HCEC 1CT (cell line): ENCODE measurements at places on chromosomes 12 and 14.
A peak's percentile ranks its signal among the peaks of the same experiment; 100 is the strongest.

DNA sequence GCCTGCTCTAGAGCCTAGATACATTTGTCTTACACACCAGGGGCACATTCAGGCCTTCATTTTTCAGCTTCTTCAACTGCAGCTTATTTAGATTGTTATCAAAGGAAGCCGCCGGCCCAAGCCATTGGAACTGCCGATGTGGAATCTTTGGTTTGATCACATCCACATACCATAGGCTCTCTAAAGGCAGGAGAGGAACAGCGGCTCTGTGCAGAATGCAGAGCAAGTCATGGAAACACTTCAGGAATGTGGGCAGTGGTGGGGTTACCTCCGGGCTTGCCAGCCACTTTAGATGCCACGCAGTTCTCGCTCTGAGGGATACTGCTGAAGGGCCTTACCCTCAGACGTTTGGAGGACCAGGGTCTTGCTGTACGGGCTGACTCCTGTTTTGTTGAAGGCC lies 53.4 kb upstream of the PYGL start:
- no peak for DNase-seq

DNA sequence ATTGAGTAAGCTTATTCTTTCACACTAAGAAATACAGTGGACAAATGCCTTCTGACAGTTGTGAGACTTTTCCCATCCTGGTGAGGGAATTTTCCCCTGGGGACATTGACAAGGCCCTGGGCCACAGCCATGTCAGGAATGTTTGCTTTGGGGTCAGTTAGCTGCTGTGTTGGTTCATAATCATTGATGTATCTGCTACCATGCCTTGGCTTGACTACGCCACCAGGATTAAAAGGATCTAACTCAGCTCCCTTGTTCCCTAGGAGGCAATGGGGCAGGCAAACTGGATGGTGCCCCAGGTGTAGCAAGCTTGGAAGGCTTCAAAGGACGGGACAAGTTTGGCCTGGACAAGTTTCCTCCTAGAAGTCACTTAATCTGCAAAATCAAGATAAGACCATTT lies 3.1 kb upstream of the CCDC88C start:
- no peak for DNase-seq

GRCh38 chr12:112179916-112180315 lies 54.6 kb downstream of the TRAFD1 start:
- DNase-seq = peak; percentile 66

GRCh38 chr12:25585021-25585523 lies 32.0 kb upstream of the LMNTD1 start:
- DNase-seq = no peak

DNA sequence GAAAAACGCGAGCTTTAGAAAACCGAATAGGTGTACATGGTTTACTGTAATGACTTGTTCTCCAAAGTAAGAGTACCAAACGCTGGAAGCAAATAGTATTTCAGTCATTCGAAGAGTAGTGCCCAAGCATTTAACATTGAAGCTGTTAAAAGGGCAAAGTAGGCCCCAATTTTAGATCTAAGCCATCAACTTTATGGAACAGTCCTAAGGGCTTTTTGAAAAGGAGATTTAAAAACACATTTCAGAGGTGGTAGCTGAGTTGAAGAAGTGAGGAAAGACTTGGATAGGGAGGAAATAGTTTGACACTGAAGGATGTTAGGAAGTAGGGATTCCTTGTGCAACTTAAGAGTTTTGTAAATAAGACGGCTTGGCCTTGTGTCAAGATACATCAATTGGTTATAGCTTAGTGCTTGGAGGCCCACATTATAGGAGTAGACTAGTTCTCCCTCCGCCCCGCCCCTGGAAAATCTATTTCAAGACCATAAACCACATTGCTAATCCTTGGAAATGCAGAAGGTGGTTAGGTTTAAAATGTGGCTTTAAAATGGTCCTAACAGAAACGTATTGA lies 783 bp upstream of the TUBA1B start:
- peak; percentile 66 for DNase-seq

DNA sequence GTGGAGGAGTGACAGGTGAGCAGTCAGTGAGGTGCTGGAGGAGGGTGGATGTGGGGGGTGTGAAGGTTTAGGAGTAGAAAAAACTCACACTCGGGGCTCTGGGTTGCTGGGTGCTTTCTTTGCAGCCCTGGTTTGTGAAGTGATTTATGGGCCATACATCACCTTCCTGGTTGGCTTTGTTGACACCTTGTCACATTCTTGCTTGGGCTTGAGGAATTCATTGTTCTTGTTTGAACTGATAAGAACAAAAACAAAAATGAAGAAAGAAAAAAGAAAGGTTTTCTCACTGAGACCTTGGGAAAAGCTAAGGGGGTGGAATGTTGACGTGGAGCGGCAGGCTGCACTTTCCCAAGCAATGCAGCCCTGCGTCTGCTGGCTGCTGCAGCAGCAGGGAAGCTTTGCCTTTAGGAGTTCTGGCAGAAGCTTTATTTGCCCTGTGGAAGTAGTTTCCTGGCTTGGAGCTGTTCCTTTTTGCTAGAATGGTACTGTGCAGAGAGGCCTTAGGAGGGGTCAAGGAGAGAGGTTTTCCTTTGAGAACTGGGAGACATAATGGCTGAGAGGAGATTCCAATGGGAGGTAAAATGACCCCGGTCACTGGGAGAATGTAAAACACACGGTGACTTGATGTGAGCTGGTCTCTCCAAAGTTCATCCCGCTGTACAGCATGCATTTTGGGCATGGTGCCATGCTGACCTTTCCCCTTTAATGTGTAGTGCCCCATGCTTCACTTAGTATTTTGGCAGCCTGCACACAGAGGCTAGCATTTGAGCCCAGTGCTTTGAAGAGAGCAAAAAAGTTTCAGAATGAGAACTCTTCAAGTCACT lies 52.8 kb downstream of the HMGA2 start:
- no peak for DNase-seq

GRCh38 chr12:6692888-6693287 lies 3.7 kb upstream of the ZNF384 start:
- no peak for DNase-seq

DNA sequence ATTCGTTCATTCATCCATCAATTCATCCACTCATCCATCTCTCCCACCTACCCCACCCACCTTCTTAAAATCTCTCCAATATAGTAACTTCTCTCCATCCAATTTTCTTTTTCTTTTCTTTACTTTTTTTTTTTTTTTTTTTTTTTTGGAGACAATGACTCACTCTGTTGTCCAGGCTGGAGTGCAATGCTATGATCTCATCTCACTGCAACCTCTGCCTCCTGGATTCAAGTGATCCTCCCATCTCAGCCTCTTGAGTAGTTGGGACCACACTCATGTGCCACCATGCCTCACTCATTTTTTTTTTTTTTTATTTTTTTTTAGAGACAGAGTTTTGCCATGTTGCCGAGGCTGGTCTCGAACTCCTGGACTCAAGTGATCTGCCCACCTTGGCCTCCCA lies 118.4 kb downstream of the SUDS3 start:
- peak; percentile 28 for DNase-seq

- no peak for DNase-seq
Measured at GRCh38 chr12:51321882-51322281, 2.1 kb downstream of the BIN2 start.

DNA sequence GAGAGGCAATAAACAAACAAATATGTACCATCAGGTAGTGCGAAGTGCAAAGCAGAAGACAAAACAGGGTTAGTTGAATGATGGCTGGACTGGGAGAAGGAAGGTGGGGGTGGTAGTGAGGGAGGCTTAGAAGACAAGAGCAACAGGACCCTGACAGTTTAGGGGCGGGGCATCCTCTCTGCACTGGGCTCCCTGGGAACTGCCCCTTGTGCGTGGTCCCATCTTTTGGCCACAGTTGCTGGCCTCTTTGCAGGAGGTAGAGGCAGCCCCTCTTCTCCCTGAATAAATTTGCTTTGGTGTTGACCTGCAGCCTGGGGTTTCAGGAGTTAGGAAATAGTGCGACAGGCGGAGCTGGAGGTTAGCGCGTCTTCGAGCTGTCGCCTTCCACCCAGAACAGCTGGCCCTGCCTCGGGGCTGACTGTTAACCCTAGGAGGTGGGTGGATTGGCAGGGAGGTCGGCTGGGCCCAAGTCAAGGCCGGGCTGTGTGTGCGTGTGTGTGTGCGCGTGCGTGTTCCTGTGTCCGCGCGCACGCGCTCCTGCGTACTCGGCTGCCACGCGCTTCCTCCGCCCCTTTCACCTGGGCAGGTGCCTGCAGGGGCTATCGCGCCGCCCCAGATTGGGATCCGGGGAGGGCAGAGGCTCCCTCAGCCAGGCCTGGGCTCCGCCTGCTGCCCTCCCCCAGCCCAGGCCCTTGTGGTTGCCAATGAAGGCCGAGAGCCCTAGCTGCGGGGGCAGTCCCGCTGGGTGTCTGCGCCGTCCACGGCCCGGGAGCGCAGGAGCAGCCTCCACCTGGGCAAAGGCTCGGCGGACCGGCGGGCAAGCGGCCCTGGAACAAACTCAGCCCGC lies 180.8 kb downstream of the ADCK1 start:
- DNase-seq = no peak

DNA sequence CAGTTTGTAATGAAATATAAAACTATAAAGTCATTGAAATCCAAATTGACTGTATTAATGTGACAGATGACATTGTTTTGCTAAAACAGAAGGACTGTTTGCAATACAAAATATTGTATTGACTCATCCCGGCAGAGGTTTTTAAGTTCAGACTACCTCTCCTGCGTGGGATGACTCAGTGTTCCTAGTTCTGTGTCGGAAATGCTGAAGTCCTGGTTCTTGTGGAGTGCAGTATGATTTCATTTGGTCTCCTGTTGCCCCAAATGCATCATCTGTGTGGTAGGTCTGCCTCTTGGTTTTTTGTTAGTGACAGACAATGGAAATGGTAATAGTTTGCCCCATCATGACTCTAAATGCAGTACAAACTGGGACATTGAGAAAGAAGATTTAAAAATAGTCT lies 27.8 kb downstream of the PELI2 start:
- peak; percentile 75 for DNase-seq

DNA sequence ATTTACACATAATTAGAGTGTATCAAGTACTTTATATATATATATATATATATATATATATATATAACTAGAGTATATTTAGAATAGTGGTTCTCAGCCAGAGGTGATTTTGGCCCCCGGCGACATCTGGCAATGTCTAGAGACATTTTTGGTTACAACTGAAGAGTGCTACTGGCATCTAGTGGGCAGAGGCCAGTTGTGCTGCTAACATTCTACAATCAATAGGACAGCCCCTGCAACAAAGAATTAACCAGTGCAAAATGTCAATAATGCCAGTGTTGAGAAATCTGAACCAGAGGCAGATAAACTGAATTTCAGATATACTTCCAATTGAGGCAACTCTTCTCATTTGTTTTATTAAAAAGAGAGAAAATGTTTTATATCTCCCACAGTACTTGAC lies 8.9 kb downstream of the GTF2A1 start:
- DNase-seq = peak; percentile 5
